ENCODE measurements at places on chromosomes 13 and 19. TPM values are rescaled to one million over a fixed set of nuclear protein-coding genes. Genes with fewer than 3 reads are reported as not detected.

DNA sequence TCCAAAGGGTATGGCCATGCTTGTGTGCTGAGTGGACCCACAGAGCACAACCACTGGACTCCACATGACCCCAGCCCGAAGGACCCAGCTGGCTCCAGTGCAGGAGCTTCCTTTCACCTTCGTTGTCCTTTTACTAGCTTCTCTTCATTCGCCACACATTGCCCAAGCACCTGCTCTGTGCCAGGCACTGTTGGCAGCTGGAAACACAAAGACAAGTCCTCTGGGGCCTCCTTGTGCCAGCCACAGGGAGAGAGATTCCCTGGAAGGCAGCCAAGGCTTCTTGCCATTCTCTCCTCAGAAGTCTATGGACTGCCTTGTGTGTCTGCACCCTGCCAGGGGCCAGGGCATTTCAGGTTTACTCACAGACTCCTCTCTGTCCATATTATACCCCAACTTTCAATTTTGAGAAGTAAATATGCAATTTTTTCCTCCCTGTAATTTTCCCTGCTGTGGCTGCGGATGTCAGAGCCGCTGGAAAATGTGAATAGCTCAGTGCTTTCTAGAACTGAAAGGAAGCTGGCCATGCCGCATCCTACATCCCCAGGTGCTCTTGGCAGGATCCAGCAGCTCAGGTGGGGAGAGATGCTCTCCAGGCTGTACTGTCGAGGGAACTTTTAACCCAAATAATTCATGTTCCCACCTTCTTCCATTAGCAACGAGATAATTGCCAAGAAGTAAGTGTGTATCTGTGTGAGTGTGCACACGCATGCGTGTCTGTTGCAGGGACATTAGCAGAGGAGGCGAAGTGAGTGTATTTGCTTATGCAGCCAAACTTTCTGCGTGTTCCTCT lies 57.2 kb downstream of the CHST8 start:
- no peak for DNase-seq

GARIN5A gene
- total RNA-seq: 8.5 TPM

- DNase-seq: no peak
These were observed 295.3 kb downstream of the MZT1 start for GRCh38 chr13:72431981-72432682.

- DNase-seq: no peak
These were observed 26.9 kb downstream of the CDK8 start for GRCh38 chr13:26280822-26281221.

DNA sequence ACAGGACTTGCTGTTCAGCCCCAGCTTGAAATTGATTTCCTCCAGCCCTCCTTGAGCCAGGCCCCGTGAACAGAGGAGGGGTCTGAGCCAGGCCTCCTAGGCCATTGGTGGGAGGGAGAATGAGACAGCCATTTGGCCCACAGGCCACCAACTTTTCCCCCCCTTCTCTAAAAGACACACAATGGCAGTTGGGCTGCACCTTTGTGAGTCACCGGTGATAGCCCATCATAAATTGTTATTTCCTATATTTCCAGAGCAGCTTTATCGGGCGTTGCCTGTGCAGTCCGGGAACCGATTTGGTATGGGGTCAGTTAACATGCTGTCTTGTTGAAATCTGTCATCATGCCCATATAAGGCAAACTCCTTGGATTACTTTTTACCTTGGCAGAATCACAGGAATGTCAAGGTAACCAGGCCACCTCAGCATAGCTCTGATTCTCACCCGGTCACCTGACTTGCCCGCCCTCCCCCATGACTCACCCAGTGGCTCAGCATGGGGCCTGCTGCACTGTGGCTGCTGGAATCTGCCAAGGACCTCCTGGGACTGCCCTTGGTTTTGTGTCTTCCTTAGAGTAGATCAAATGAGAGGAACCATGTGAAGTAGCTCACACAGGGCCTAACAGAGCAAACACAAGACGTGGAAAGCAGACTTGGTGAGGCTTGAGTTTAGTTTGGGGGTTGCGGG lies 36.1 kb downstream of the ACTN4 start:
- peak; percentile 99 for DNase-seq

- DNase-seq: no peak
These were observed 21.9 kb downstream of the SMIM24 start for GRCh38 chr19:3458229-3459088.

ZNF99 gene
- total RNA-seq: under 0.01 TPM

CYP2F1 gene
- not detected for total RNA-seq

DNA sequence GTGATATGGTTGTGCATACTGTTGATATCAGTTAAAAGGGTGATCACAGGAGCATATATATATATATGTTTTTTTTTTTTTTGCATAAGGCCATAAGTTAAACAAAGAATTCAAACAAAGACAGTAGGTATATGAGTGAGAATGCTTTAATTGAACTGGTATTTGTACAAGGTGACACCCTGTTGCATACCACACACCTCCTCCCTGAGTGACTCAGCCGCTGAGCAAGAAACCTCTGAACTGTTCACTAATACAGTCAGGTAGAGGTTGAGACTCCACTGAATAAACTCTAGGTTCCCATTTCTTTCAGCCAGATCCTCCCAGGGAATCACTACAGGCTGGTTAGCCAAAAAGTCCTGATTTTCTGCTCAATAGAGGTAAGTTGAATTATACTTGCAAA lies at the start of gene SCEL:
Gene SCEL (plus strand): TSS at position 259 of the 400 bp plus-strand sequence. CDS start 20,170 bp downstream, outside the sequence.
- no peak for DNase-seq

DNA sequence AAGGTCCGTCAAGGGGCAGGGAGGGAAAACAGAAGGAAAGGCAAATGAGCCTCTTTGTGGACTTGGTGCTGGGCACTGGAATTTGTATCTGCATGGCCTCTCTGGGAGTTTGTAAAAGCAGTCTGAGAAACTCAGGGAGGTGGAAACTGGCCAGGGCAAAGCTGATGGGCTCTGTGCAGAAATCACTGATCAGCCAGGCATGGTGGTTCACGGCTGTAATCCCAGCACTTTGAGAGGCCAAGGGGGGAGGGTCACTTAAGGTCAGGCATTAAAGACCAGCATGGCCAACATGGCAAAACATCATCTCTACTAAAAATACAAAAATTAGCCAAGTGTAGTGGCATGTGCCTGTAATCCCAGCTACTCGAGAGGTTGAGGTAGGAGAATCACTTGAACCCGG lies 369.9 kb upstream of the ZNF507 start:
- DNase-seq: no peak

GRCh38 chr19:29704562-29705558 lies 10.2 kb downstream of the C19orf12 start:
- no peak for DNase-seq

LAIR1 gene
- total RNA-seq: 1.0 TPM

- DNase-seq: no peak
These were observed 8.4 kb upstream of the LRG1 start for GRCh38 chr19:4548238-4548584.

- DNase-seq: no peak
These were observed 2.2 kb downstream of the ZSCAN22 start for GRCh38 chr19:58328999-58329398.

DNA sequence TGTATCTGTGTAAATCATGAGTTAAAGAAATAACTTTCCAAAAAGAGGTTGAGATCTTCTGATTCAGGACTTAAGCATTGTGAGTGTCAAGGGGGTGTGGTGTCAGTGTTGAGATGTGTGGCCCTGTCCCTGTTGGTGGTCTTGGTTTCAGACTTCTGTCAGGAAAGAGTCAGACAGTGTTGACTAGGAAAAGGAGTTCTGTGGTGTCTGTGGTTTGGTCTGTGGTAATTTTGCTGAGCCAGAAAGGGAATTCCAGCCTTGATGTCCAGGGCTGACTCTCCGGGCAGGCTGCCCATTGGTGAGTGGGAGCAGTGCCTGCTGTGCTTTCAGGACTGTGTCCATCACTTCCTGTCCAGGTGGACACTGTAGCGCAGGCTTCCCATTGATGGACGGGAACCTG lies 39.8 kb upstream of the IGFL4 start:
- peak; percentile 68 for DNase-seq

- no peak for DNase-seq
These were observed 1.7 kb downstream of the ERCC5 start for GRCh38 chr13:102847272-102848234.

GAPDHS gene
- total RNA-seq: not detected

GRCh38 chr13:23574421-23575145 lies 4.4 kb downstream of the TNFRSF19 start:
- no peak for DNase-seq

POU4F1 gene
- 0.13 TPM for total RNA-seq

KLF5 gene
- 26.4 TPM for total RNA-seq

SRRM5 gene
- 0.46 TPM for total RNA-seq

DNA sequence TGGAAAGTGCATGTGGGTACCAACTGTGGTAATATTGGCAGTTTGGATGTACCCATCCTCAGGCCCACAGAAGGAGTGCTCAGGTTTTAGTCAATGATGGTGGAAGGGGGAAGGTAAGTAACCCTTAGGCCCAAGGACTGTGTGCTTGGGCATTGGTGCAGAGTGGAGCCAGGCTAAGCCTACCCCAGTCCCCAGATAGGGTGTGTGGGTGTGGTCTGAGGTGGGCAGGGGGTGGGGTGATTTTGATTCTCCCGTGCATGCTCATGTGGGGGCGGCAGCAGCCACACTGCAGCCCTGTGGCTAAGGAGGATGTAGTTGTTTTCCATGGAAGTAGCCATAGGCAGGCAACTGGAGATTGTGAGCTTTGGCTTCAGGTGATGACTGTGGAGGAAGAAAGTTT lies 2197.3 kb downstream of the PCDH9 start:
- no peak for DNase-seq

GRCh38 chr13:36188441-36188840 lies 25.9 kb downstream of the SOHLH2 start:
- no peak for DNase-seq

DNA sequence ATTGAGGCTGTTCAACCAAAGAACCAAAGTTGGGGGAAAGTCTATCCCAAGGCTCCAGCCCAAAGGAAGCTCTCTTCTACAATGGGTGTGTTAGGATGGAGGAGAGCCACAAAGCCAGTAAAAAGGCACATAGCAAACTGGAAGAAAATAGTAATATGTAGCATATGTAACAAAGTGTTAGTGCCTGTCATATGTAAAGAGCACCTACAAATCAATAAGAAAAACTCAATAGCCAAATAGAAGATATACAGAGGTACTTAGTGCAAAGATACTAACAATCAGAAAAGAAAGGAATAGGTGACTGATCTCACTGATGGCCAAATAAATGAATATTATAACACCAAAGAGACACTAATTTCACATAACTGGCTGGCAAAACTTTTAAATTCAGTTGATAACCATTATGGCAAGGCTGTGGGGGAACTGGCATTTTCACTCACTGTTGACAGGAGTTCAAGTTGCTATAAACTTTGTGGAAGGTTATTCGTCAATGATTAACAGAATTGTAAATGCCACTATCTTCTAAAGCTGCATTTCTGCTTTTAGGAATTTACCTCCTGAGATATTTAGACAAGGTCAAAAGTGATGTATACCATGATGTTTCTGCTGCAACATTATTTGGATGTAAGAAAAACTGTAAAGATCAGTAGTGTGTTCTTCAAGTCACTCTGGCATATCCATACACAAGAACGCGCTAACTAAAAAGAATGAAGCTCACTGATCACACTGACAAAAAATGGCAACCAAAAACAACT lies 110.8 kb downstream of the GNG7 start:
- DNase-seq: no peak

SERTAD1 gene
- 12.3 TPM for total RNA-seq

- DNase-seq: no peak
These were observed 54.7 kb upstream of the F7 start for GRCh38 chr13:113050734-113051431.

DNA sequence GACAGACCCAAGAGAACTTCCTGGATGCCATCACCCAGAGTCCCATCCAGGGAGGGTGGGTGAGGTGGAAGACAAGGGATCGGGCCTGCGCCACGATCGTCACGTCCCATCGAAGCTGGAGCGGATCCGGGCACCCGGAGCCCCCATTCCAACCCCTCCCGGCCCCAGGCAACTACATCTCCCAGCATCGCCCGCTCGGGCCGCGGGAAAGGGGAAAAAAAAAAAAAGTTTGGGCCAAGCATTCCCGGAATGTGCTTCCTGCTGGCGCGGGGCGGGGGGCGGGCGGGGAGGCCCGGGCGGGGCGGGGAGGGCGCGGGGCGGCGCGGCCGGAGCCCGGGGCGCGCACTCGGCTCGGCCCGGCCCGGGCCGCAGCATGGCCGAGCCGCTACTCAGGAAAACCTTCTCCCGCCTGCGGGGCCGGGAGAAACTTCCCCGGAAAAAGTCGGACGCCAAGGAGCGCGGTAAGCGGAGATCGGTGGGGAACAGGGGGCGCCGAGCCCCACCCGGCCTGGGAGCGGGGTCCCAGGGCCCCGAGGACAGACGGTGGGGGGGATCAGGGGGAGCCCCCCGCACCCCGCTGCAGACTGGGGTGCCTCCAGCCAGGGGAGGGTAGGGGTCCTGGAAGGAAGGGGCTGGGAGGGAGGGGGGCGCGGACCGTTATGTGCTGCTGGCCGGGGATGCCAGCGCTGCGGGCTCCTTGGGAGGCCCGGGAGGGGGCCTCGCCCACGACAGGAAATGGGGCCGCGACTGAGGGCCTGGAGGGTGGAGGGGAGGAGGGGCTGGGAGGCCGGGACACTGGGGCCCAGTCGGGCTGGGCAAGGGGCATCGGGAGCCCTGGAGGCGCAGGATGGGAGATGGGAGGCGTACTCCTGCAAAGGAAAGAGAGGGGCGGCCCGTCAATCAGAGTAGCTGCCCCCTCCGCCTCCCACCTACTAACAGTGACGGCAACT lies at the start of gene SYDE1:
Gene SYDE1 (plus strand): TSS at position 341 of the 950 bp plus-strand sequence. CDS start 33 bp downstream, at position 374.
- no peak for DNase-seq

CCDC70 gene
- total RNA-seq: not detected

NANOS2 gene
- total RNA-seq: not detected

DNA sequence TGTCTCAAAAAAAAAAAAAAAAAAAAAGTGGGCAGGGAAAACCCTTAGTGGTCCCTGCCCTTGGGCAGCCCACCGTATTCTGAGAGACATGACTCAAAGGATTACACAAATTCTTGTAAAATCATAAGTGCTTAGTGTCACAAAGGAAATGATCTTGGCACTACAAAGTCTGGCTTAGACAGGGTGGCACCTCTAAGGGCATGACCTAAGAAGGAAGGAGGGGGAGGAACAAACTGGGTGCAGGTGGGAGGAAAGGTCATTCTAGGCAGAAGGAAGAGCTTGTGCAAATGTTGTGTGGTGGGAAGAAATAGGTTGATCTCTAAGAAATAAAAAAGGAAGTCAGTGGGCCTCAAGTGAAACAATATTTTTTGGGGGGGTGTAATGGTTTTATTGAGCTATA lies 10.4 kb downstream of the PNPLA6 start:
- no peak for DNase-seq

Data from kidney epithelial cell (primary cell).